ENCODE measurements at places on chromosomes 13 and 19.

DNA sequence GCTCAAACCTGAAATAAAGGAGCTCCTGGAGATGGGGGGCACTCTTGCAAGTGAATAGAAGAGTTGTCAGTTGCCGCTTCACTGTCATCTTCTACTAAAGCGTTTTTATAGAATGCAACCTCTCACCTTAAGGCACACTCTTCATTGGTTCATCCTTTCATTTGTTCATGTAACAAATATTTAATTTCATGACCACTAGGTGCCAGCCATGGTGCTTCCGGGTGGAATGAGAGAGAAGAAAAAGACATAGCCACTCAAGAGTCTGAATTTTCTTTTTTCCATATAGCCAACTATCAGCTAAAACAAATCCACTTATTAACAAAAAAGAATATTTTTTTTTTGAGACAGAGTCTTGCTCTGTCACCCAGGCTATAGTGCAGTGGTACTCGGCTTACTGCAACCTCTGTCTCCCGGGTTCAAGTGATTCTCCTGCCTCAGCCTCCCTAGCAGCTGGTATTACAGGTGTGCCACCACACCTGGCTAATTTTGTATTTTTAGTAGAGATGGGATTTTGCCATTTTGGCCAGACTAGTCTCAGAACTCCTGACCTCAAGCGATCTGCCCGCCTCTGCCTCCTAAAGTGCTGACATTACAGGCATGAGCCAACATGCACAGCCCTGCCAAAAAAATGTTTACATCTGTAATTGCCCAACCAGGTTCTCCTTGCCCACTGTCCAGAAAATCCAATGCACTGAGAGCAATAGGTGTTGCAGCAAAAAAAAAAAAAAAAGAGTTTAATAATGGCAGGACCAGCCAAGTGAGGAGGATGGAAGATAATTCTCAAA, 22.1 kb upstream of the SACS start:
- no peak overlapping the region for H3K4me3 ChIP-seq
- H3K27me3 ChIP-seq: no peaks in the 10 kb centered on the region
- H3K36me3 ChIP-seq: no peaks in the 10 kb centered on the region
- DNase-seq: no peak
- H3K27ac ChIP-seq: no peak overlapping the region

- H3K27ac ChIP-seq: no peak overlapping the region
- H3K4me1 ChIP-seq: no peaks in the 10 kb centered on the region
- no peak for DNase-seq
- no peaks in the 10 kb centered on the region for H3K27me3 ChIP-seq
Measured at GRCh38 chr19:1968279-1969175, 27.6 kb downstream of the CSNK1G2 start.

DNA sequence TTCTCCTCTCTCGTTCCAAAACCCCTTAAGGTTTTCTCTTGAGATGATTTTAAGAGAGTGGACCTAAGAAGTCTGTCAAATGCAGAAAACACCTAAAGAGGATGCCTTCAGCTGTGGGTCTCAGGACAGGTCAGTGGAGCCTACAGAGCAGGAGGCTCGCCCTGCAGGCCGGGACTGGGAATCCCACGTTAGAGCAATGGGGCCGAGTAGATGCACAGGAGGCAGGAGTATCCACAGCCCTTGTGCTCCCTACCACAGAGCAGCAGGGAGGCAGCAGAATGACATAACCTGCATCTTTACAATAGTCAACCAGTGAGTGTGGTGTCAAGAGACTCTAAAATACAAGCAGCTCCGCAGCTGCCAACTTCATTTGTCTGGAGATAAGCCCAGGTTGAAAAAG, 229.4 kb downstream of the MTUS2 start:
- no peaks in the 10 kb centered on the region for H3K27me3 ChIP-seq
- no peaks in the 10 kb centered on the region for H3K4me1 ChIP-seq
- no peak overlapping the region for H3K27ac ChIP-seq
- no peak for DNase-seq
- H3K4me3 ChIP-seq: no peak overlapping the region

- no peak overlapping the region for H3K27ac ChIP-seq
- H3K4me1 ChIP-seq: no peaks in the 10 kb centered on the region
Measured at GRCh38 chr13:111387945-111388600, 67.6 kb downstream of the TEX29 start.

DNA sequence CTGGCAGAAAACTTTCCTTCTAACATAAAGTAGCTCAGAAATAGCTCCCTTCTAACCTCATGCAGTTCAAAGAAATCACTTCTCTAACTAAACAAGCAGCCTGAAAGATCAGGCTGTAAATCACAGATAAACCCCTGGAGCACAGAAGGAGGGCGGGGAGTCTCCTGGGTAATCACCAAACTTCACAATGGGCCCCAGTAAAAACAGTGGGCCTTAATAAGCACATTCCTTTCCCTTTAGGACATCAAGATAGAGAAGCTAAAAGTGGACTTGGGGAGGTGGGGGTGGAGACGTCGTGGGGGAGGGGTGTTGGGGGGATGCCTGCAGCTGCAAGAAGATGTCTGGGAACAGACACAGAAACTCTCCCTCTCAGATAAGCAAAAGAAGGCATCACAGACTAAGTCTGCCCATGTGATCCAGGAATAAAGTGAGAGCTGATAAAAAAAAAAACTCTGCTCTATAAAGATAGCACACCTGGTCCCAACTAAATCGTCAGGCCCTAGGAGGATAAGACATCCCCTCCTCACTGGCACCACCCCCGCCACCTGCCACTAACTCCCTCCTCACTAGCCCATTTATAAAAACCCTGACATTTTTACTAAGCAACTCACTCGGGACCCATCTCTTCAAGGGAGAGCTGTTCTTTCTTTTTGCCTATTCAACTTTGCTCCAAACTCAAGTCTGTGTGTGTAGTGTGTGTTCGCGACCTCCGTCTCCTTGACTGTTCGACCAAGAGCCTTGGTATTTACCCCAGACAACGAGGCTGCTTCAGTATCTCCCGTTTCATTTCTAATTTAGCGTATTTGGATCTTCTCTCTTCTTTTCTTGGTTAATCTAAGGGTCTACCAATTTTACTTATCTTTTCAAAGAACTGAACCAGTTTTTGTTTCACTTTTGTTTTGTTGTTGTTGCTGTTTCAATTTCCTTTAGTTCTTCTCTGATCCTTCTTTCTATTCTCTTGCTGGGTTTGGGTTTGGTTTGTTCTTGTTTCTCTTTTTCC, 31.7 kb downstream of the DNAJC15 start:
- no peaks in the 10 kb centered on the region for H3K4me1 ChIP-seq
- no peaks in the 10 kb centered on the region for H3K36me3 ChIP-seq
- no peak for DNase-seq

DNA sequence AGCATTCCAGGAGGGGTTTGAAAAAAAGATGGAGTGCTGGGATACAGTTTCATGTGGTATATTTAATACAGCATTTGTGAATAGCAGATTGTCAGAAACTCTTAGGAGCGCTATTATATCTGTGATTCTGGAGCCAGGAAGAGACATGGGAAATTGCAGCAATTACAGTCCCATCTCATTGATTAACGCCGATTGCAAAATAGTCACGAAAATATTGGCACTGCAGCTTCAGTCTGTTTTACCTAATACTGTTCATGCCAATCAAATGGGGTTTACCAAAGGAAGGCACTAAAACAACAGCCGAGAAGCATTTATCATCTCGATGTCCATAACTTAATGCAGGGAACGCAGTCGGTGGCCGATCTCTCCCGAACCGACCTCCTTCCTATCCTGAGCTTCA, 295.8 kb downstream of the TEX29 start:
- H3K27ac ChIP-seq: no peak overlapping the region
- no peaks in the 10 kb centered on the region for H3K4me1 ChIP-seq
- no peak for DNase-seq
- H3K4me3 ChIP-seq: no peak overlapping the region
- H3K36me3 ChIP-seq: no peaks in the 10 kb centered on the region

GRCh38 chr19:41876847-41877832, at the start of gene CD79A:
Gene CD79A, plus strand, starts transcription at chr19:41877279. Its CDS starts 26 bp downstream, at chr19:41877305.
- no peaks in the 10 kb centered on the region for H3K4me1 ChIP-seq
- no peak within 1 kb of the TSS for H3K4me3 ChIP-seq
- no peak for DNase-seq
- no peaks in the 10 kb centered on the region for H3K36me3 ChIP-seq
- H3K27ac ChIP-seq: peak within 1 kb of the TSS; percentile 19

GRCh38 chr13:61252213-61252612, 163.4 kb downstream of the PCDH20 start:
- no peaks in the 10 kb centered on the region for H3K4me1 ChIP-seq
- no peaks in the 10 kb centered on the region for H3K27me3 ChIP-seq
- H3K27ac ChIP-seq: no peak overlapping the region

- H3K36me3 ChIP-seq: no peaks in the 10 kb centered on the region
- no peak for DNase-seq
- H3K4me3 ChIP-seq: no peak overlapping the region
- no peaks in the 10 kb centered on the region for H3K27me3 ChIP-seq
Measured at GRCh38 chr13:110392510-110393240, 85.6 kb downstream of the COL4A2 start.

DNA sequence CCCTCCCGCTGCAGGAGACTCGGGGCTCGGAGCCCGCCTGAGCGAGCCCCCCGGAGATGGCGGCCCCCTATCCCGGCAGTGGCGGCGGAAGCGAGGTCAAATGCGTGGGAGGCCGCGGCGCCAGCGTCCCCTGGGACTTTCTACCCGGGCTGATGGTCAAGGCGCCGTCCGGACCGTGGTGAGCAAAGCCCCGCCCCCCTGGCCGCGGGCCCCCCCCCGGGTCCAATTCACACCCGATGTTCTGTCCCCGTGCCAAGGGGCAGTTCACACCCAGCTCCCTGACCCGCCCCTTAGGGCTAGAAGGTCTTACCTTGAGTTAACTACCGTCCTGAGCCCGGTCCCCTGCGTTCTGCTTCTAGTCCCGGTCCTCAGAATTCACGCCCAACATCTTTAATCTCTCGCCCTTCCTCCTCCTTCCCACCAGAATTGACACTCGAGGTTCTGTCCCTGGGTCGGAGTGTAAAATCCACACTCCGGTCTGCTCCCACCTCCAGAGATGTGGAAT, 1.4 kb downstream of the NPAS1 start:
- H3K27me3 ChIP-seq: peaks cover 14% of the 10 kb centered on the region
- no peak overlapping the region for H3K27ac ChIP-seq
- peak overlapping the region; percentile 65 for H3K4me3 ChIP-seq
- no peak for DNase-seq
- H3K36me3 ChIP-seq: no peaks in the 10 kb centered on the region
- peaks cover 11% of the 10 kb centered on the region for H3K4me1 ChIP-seq

GRCh38 chr13:45490068-45490467, 25.3 kb downstream of the COG3 start:
- no peak overlapping the region for H3K4me3 ChIP-seq
- H3K27ac ChIP-seq: no peak overlapping the region
- H3K36me3 ChIP-seq: no peaks in the 10 kb centered on the region
- no peaks in the 10 kb centered on the region for H3K27me3 ChIP-seq
- no peak for DNase-seq

DNA sequence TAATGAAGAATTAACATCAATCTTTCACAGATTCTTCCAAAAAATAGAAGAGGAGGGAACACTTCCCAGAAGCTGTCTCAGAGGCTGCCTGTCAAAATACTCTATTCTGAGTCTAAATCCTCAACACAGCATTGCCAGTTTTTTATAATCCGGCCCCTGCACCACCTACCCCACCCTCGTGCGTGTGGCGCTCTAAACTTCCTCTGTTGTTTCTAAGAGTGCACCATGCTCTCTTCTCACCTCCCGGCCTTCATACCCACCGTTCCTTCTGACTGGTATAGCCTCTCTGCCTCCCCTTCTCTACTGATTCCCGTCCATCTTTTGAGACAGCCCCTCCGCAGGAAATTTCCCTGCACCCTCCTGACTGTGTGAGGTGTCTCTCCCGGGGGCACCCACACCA, 136.8 kb downstream of the KATNAL1 start:
- no peak overlapping the region for H3K27ac ChIP-seq
- no peaks in the 10 kb centered on the region for H3K27me3 ChIP-seq
- no peaks in the 10 kb centered on the region for H3K36me3 ChIP-seq
- H3K4me3 ChIP-seq: no peak overlapping the region
- no peaks in the 10 kb centered on the region for H3K4me1 ChIP-seq

- H3K27ac ChIP-seq: peak overlapping the region; percentile 99
- peak overlapping the region; percentile 89 for H3K4me3 ChIP-seq
- no peaks in the 10 kb centered on the region for H3K27me3 ChIP-seq
Measured at GRCh38 chr13:32537580-32538142, 934 bp downstream of the N4BP2L2 start.

GRCh38 chr13:24718192-24718965, 38.2 kb downstream of the ATP12A start:
- no peaks in the 10 kb centered on the region for H3K27me3 ChIP-seq
- no peaks in the 10 kb centered on the region for H3K36me3 ChIP-seq
- no peaks in the 10 kb centered on the region for H3K4me1 ChIP-seq
- H3K27ac ChIP-seq: no peak overlapping the region
- no peak overlapping the region for H3K4me3 ChIP-seq

- H3K27me3 ChIP-seq: no peaks in the 10 kb centered on the region
- H3K4me1 ChIP-seq: no peaks in the 10 kb centered on the region
- H3K27ac ChIP-seq: no peak overlapping the region
- no peaks in the 10 kb centered on the region for H3K36me3 ChIP-seq
Measured at GRCh38 chr13:20882206-20882605, 20.3 kb downstream of the XPO4 start.

- DNase-seq: no peak
- peak overlapping the region; percentile 74 for H3K27ac ChIP-seq
- no peak overlapping the region for H3K4me3 ChIP-seq
Measured at GRCh38 chr13:73168226-73168952, 109.6 kb downstream of the KLF5 start.

GRCh38 chr19:10431254-10431942, 11.1 kb downstream of the PDE4A start:
- no peaks in the 10 kb centered on the region for H3K27me3 ChIP-seq
- peaks cover 7% of the 10 kb centered on the region for H3K4me1 ChIP-seq
- H3K27ac ChIP-seq: peak overlapping the region; percentile 70
- no peaks in the 10 kb centered on the region for H3K36me3 ChIP-seq

GRCh38 chr19:11581740-11582139, 4.3 kb upstream of the ACP5 start:
- H3K27ac ChIP-seq: peak overlapping the region; percentile 37
- no peaks in the 10 kb centered on the region for H3K27me3 ChIP-seq
- H3K4me1 ChIP-seq: no peaks in the 10 kb centered on the region
- no peak for DNase-seq

DNA sequence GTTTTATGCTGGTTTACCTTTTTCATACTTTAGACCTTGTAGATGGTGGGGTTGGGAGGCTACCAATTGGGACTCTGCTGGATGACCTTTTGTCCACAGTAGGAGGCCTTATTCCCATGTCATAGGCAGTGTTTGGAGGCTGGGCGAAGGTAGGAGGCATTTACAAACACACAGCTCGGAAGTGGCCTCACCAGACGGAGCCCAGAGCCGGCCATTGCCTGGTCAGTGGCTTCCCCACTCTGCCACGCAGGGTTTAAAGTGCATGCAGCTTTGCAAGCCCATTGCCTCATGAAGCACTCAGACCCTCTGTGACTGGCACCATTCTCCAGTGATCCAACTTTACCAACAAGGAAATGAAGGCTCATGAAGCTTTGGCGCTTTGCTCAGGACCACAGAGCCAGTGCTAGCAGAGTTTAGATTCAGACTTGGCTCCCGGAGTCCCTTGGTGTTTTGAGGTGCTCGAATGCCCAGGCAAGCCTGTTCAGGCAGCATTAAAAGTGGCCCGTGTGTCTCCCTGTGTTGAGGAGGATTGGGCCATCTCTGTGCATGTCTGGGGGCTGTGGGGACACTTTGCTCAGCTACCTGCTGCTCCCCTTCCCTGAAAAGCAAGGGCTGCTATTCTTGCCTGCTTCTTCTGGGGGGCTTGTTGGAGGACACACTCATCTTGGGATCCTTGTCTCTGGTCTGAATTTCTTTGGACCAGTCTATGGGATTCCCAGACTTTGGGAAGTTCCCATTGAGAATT, 148.7 kb downstream of the ZNF536 start:
- H3K27me3 ChIP-seq: peaks cover 17% of the 10 kb centered on the region
- no peaks in the 10 kb centered on the region for H3K4me1 ChIP-seq
- no peak overlapping the region for H3K4me3 ChIP-seq
- no peak for DNase-seq
